CD4-positive, alpha-beta T cell treated with Interleukin-17A for 4 hours (primary cell): ENCODE measurements at places on chromosomes 2 and 18.
A peak's percentile ranks its signal among the peaks of the same experiment; 100 is the strongest.

- DNase-seq, result no peak
Measured at GRCh38 chr2:142310530-142310929, 179.7 kb upstream of the LRP1B start.

DNA sequence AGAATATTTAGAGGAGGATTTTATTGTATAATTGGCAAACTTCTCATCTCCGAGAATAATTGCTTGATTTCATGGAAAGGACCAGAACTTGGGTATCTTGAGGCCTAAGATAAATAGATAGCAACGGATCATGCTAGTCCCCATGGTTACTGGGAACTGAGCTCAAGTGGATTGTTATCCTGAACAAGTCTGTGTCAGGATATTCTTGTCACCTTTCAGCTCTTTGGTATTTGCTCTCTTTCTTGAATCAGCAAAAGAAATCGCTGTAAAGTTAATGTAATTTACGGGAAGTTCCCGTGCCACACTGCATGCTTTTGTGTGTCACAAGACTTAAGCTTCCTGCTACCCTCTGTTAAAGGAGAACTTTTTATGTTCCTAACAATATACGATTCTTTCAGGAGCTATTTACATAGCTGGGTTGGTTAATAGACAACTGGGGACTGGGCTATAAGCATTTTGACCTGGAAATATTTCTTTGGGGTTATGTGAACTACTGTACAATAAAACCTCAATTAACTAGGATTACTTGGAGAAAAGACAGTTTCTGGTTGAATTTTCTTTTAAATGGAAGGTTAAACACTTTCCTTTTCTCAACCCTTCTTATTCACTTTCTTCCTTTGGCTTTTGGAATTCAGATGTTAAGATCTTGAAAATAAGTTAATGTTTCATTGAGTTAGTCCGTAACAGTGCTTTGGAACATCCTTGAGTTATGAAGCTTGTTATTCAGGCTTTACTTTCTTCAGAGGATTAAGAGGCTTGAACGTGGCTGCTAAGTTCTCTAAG is 151.2 kb downstream of the FMNL2 start:
- DNase-seq, result no peak

GRCh38 chr2:235171550-235172031 is 219.8 kb downstream of the SH3BP4 start:
- DNase-seq, result no peak

DNA sequence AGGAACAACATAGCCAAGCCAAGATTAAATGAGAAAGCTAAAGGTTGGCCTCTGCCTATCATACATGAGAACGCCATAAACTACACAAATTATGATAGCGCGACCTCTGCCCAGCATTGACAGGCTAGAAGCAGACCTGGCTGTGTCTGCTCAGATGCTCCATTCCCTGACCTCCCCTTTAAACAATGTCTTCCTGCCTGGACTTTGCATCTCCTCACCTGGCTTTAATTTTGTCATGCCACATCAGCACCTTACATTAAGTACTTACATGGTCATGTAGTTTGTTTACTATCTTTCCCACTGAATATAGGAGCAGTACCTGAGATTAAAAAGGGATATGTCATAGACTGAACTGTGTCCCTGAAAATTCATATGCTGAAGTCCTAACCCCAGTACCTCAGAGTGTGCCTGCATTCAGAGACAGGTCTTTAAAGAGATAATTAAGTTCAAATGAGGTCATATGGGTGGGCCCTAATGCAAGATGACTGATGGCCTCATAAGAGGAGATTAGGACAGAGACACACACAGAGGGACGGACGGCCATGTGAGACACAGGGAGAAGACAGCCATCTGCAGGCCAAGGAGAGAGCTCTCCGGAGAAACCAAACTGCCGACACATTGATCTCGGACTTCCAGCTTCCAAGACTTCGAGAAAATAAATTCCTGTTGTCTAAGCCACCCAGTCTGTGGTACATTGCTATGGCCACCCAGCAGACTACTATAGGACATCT is 103.7 kb downstream of the BIN1 start:
- DNase-seq, result no peak

DNA sequence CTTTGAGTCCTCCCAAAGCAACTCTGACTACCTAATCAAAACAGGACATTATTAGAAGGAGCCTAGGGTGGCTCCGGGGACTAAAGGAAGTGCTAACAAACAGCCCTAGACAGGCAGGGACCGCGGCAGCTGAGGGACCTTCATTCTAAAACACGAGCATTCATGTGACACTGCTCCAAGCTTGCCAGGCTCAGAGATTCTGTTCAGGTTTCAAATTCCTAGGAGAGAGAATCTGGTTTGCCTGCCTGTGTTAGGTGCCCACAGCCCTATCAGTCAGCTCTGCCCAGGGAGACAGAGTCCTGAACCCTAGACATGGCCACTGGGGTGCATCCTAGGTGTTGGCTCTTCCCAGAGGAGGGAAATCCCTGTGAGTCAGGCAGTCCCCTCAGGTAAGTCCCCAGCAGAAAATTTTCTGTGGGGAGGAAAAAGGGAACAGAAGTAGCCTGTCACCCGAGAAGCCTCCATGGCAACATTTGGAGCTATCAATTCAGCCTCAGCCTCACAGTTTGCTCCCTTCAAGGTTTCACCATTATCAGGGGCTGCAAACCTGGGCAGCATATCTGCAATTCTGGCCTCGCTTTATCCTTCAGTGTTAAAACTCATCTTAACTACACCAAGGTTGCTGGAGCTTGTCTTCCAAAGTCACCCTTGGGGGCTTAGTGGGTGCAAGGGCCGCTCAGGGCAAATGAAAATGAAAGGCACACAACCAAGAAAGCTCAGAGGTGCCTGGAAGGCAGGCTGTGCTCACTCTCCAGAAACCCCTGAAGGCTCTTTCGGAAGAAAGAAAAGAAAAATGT is 28.6 kb downstream of the PCBP1 start:
- DNase-seq, result peak; percentile 48

DNA sequence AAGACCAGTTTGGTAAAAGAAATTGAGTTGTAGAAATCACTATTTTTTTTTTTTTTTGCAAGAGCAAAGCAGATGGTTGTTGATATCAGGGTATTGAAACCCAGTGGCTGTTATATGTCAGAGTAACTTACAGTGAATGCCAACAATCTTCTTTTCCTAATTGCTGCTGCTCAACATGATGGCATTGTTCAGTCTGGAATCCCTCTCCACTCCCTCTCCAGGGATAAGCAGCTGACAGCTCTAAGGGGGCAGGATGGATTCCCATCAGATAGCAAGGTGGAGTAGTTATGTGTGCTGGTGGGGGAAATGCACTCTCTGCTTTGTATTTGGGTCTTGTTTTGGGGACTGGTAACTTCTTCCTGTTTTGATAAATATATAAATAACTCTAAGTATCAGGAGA is 200.0 kb downstream of the PIK3C3 start:
- DNase-seq, result no peak

GRCh38 chr18:3972291-3972930 is 482.7 kb downstream of the DLGAP1 start:
- no peak for DNase-seq

GRCh38 chr2:129273266-129274037 is 706.0 kb upstream of the RAB6C start:
- no peak for DNase-seq

DNA sequence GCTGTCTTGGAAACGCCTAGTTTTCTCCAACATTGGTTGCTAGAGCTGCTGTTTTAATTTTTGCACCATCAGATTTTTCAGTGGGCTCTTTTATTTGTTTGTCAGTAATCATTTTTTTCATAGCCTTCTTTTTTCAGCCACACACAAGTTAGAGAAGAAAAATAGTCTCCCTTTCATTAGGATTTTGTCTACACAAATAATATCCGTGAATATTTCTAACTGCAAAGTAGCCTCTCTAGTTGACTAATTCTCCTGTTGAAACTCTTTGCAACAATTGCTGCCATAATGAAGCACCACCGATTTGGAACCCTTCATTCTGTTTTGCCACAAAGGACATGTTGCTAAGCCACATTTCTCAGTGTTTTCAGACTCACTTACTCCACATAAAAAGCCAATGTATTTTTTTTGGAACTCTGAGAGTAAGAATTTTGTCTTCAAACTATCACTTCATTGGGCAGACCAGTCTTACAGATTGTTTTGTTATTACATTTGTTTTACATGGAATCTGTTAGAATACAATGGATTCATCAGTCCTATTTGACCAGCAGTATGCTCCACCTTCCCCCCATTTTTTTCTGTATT is 9.6 kb downstream of the KCNJ3 start:
- DNase-seq, result no peak
